ENCODE measurements at places on chromosomes 11 and 22.

DNA sequence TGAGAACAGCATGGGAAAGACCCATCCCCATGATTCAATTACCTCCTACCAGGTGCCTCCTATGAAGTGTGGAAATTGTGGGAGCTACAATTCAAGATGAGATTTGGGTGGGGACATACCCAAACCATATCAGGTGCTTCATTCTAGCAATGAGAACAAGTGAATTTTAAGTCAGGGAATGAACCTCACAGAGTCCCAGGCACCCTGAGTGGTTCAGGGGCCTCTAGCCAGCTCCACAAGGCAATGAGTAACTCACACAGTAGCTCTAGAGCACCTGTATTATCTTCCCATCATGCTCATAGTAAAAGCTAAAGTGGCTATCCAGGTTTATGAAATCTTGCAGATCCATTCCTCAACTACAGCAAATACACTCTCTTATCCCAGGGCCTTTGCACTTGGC lies 13.1 kb upstream of the ACCSL start:
- DNase-seq = no peak

- DNase-seq = peak; percentile 78
Observed at GRCh38 chr11:12862696-12863469, 146.2 kb upstream of the RASSF10 start.

- DNase-seq = no peak
Observed at GRCh38 chr22:48695731-48696305, 1131.9 kb downstream of the BRD1 start.

GRCh38 chr11:13955971-13956421 lies 6.5 kb upstream of the SPON1 start:
- peak; percentile 80 for DNase-seq

DNA sequence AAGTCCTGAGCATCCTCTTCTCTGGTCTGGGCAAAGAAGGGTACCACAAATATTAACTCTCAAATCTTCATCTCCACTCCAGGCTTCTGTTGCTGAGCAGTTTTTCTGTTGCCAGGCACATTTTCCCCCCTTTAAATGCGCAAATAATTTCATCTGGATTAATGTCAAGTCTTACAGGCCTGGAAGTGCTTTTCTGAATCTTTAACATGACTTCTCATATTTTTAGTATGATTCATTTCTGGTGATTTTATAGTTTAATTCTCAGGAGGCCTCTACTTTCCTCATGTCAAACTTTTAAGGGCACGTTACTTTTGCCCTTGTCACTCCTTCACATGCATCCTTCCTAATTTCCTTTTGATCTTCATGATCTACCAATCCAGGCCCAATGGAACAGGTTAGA lies 510.2 kb downstream of the METTL15 start:
- DNase-seq = no peak

- DNase-seq = no peak
Observed at GRCh38 chr22:39251762-39252460, 7.1 kb upstream of the PDGFB start.

DNA sequence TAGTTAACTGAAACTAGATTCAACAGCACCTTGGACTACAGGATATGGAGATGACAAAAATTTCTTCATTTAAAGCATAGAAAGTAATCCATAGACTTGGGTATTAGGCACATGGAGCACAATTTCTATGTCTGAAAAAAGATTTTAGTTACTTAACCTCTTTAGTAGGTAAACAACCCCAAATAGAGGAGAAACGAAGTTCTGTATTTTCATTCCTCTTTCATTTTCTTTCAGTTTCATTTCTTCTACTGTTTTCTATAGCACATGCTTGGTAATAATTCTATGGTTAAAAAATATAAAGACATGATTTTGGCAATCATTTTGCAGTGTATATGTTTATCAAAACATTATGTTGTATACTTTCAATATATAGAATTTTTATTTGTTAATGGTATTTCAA lies 99.5 kb downstream of the CASP12 start:
- DNase-seq = no peak

DNA sequence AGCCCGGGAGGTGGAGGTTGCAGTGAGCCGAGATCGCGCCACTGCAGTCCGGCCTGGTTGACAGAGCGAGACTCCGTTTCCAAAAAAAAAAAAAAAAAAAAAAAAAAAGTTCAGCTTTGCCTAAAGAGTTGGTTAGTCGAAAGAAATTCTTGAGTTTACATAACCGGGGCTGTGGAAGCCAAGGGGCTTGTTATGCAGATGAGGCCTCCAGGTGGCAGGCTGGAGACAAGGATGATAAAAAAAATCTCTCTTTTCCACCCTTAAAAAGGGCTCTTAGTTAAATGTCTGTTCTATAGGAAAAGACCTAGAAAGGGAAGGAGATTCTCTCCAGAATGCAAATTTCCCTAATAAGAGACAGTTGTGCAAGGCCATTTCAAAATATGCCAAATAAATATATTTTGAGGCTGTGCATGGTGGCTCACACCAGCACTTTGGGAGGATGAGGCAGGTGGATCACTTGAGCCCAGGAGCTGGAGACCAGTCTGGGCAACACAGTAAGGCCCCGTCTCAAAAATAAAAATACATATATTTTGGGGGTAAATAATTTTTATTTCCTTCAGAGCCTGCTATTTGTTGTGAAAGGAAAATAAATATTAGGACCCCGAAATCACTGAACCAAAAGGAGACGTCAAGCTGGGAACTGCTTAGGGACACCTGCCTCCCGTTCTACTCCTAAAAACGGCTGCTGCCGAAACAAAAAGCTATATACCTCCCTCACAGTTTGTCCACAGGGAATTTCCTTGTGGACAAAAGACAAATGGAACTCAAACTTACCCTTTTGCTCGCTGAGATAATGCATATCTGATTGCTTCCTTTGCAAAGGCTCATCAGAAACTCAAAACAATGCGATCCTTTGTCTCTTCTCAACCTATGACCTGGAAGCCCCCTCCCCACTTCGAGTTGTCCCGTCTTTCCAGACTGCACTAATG lies 2.4 kb upstream of the IFITM2 start:
- peak; percentile 56 for DNase-seq

DNA sequence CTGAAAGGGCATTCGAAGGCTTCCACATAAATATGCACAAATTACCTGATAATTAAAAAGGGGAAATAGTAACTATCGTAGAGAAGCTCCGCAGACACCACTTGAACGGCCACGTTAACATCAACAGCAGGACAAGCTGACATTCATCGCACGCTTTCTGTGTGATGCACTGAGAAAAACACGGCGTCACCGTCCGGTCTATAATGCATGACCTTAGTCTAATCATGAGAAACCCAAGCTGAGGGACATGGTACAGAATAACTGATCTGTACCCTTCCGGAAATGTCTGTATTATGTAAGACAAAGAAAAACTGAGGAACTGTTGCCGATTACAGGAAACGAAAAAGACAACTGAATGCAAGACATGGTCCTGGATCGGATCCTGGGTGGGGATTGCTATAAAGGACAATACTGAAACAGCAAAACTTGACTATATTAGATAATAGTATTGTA lies 678 bp upstream of the RANGAP1 start:
- no peak for DNase-seq

DNA sequence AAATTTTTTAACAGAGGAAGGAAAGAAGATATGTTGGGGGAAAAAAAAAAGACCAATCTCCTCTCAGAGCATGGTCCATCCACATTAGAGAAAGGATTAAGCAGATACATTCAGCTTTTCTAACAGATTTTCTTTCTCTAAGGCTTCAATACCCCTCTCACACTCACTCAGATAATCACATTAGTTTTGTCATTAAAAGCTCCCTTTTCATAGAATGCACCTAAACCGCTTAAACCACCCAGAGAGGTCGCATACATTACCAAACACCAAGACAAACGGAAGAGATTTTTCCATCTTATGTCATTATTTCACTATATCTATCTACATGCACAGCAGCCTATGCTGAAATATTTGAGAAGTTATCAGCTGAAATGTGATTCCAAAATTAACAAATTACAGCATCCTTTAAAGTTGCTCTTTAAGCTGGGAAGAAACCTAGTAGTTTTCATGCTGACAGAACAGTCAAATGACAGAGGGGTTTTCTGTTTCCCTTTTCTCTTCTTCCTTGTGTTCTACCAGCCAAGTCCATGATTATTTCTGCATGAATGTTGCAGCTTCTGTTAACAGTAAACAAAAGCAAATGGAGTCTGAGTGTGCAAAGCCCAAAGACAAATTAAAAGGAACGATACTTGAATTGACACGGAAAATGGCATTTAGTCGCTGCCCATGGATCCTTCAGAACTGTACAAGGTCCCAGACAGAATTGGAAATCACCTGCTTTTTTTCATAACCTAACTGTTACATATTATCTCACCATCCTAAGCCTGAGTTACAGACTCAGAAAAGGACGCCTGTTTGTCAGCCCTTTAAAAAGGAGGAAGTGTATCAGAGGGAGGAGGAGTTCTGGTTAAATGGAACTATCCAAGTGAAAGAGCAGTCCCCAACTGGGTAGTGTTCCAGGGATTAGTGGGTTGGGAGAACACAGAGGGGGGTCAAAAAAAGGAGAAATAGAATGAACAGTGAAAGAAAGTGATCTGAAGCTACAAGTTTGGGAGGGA lies 54.6 kb downstream of the PRCP start:
- DNase-seq = peak; percentile 56

GRCh38 chr11:48006301-48006992 lies 26.1 kb downstream of the PTPRJ start:
- DNase-seq = no peak

GRCh38 chr11:34262531-34263081 lies 95.2 kb downstream of the ABTB2 start:
- DNase-seq = no peak

GRCh38 chr11:28842716-28843115 lies 734.5 kb downstream of the METTL15 start:
- no peak for DNase-seq

- no peak for DNase-seq
Observed at GRCh38 chr11:1915795-1916131, 3.7 kb upstream of the TNNT3 start.

- DNase-seq = no peak
Observed at GRCh38 chr11:67111261-67111660, 7.8 kb upstream of the KDM2A start.

- no peak for DNase-seq
Observed at GRCh38 chr11:32594272-32594671, 10.6 kb downstream of the EIF3M start.

DNA sequence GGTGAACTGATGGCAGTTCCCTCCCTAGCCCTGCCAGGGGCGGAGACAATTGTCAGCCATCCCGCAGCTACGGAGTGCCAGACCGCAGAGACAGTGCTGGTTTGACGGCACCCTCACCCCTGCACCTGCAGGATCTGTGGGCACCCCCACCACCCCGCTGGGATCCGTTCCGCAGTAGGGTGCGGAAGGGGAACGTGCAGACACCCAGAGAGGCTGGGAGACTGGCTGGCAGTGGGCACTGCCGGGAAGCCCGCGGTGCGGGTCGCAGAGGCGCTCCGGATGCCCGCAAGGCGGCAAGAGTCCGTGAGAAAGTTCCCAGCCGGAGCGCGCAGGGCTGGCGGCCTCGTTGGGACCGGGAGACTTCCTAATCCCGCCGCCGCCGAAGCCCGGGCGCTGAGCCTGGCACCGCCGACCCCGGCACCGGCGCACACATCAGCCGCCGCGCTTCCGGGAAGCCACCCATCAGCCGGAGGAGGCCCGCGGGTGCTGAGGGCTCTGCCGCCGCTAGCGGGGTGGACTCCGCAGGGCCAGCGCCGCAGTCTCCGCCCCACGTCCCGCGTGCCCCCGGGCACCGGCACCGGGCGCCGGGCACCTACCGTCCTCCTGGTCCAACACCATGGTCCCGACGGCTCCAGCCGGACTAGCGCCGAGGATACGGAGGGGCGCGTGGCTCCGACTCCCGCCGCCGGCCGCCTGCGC lies 4.3 kb upstream of the LMO1 start:
- DNase-seq = no peak

DNA sequence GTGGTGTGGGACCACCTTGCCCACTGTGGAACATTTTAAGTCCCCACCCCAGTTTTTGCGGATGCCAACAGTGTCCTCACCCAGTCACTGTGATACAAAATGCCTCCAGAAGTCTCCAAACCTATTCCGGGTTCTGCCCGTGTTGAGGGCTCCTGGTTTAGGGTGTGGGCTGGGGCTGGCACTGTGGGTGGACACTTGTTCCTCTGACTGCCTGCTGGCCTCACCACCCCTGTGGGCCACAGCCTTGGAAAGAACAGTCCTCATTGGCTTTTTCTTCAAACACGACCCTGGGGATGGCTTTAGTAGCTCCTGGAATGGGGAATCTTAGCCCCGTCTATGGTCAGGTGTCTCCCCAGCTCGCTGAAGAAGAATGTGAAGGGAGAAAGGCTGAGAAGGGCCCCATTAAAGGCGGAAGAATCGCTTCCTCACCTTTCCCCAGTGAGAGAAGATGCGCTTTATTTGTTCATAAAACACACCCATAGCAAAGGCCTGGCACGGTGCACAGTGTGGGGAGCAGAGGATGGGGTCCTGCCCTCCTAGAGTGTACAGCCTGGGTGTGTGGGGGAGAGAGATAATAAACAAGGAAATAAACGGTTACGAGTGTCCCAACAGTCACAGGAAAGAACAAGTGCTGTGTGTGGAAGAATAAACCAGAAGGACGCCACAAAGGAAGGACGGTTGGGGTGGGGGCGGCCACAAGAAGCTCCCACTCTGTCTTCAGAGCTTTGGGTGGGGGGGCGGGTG lies 91.6 kb upstream of the SLC22A12 start:
- no peak for DNase-seq

GRCh38 chr11:73334384-73335203 lies 26.5 kb downstream of the ARHGEF17 start:
- DNase-seq = no peak

DNA sequence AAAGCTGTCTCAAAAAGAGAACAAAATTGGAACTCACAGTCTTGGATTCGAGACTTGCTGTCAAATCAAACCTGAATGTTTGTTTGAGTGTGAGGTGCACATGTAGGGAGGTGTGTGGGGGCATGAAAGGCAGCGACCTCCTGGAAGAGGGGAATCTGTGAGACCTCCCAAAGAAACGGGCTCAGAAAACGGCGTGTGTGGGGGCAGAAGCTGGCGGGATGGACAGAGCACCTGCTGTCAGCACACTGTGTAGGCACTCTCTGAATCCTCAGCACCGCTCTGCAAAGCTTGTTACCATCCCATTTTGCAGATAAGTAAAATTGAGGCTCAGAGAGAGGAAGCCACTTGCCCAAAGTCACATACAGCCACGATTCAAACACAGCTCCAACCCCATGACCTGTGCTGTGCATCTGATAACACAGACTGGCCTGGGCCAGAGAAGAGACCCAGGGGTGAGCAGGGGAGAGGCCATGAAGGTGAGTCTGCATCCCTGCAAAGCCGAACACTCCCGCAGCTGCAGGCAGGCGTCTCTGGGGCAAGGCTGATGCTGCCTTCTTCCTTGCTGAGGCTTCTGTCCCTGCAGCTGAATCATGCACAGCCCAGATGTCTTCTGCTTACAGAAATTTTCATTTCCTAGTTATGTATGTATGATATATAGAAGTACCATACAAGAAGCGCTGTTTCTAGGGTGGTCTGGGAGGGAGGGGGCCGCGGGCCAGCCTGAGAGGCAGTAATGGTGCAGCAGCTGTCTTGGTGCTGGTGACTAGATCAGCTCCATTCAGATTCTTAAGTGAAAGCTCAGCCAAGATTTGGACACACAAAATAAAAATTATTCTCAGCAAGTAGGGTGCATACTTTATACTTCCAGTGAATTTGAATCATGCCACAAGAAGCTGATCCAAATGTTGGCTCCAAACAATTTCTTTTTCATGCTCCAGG lies 67.3 kb upstream of the SHISAL1 start:
- no peak for DNase-seq

All from neuronal stem cell (in vitro differentiated cells).